Uterus (tissue), 4 donors: ENCODE measurements at places on chromosomes 3 and 15. TPM values are rescaled to one million over a fixed set of nuclear protein-coding genes. Genes with fewer than 3 reads are reported as not detected.

NR2E3 gene
- total RNA-seq, result not detected

ALG1L2 gene
- not detected for total RNA-seq

IL12A gene
- 0.73 TPM for total RNA-seq

PRR20G gene
- not detected for total RNA-seq

TUBGCP5 gene
- total RNA-seq, result 24.6 TPM

DNA sequence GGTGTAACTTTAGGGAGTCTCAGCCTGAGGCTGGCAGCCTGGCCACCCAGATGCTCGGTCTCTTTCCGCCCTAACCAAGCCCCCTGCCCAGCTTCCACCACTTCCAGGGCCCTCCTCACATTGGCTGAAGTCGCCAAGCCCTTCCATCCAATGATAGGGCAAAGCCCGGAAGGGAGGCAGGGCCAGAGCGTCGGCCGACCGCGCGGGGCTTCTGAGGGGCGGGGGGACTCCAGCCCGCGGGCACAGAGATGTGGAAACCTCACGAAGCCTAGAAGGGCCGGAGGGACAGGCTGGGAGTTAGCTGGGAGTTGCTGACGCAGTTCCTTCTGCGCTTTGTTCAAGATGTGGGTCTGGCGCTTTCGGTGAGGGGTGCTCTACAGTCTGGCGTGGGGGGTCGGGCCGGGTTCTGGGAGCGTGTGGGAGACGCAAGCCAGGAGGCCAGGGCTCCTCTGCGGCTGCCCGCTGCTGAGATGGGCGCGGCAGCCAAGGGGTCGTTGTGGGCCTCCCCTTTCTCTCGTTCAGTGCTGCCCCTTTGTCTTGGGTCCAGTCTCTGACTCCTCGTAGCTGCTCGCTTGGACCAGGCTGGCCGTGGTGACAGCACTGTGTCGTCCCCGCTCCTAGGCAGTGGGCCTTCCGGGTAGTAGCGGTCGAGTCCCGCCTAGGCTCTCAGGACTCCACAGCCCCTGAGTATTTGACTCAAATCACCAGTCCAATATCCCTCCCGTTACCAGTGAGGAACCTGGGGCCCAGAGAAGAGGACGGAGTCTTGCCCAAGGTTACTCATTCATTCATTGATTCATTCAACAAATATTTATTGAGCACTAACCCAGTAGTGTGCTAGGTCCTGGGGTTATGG lies at the start of gene ZNF660:
TSS of gene ZNF660 (plus strand) at position 319 of the 856 bp plus-strand sequence. CDS start 9,230 bp downstream, outside the sequence.
- DNase-seq, result peak; percentile 60

- no peak for DNase-seq
Observed at GRCh38 chr3:98223907-98224672, 40.0 kb upstream of the OR5H6 start.

GRCh38 chr3:127233371-127233770 lies 40.4 kb downstream of the PRR23E start:
- no peak for DNase-seq

DNA sequence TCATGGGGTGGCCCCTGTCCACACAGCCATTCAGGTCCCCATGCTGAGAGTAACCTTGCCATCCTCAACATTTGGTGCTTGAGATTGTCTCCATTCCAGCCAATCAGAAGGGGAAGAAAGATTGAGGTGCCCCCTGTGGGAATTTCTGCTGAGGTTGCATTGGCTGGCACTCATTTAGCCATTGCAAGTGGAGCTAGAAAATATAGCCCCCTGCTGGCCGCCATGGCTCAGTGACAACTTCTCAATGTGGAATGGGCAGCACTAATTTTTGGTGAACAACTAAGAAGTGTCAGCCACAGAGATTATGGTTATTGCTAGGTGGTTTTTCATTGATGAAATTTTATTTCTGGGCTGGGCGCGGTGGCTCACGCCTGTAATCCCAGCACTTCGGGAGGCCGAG lies 22.0 kb downstream of the COL6A6 start:
- no peak for DNase-seq

GRCh38 chr3:105427332-105427731 lies 60.6 kb downstream of the ALCAM start:
- no peak for DNase-seq

DNA sequence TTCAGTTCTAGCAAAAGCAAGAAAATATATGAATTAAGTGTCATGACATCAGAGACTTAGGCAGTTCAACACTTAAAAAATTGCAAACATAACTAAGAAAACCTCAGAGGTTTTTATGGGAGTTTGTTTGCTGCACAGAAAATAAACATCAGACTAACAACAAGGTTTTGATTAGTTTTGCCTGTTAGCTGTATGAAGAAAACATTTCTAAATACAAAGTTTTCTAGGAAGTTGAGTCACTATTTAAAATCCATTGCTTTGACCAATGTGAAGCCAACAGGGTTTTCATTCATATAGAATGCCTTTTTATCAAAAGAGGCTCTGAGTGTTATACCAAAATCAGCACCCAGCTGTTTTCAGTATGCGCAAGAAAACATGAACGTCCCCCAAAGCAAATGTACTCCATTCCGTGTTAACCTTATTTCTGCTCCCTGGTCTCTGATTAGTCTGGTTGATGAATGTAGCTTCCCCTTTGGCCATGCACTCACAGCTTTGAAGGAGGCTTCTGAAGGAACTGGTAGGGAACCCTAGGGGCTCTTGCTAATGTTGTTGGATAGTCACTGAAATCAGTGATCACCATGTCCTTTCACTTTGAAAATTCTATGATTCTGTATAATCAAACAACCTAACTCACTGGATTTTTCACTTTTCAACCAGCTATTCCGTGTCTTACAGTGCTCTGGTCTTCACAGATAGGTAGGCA lies 89.6 kb upstream of the TSEN2 start:
- no peak for DNase-seq

GRCh38 chr3:104316118-104316517 lies 1050.6 kb upstream of the ALCAM start:
- DNase-seq, result no peak

- DNase-seq, result no peak
Observed at GRCh38 chr3:29605845-29606244, 325.0 kb downstream of the RBMS3 start.

GRCh38 chr3:180223268-180223667 lies 186.5 kb upstream of the PEX5L start:
- no peak for DNase-seq

GRCh38 chr3:150912501-150912900 lies 7.3 kb upstream of the MINDY4B start:
- no peak for DNase-seq

DNA sequence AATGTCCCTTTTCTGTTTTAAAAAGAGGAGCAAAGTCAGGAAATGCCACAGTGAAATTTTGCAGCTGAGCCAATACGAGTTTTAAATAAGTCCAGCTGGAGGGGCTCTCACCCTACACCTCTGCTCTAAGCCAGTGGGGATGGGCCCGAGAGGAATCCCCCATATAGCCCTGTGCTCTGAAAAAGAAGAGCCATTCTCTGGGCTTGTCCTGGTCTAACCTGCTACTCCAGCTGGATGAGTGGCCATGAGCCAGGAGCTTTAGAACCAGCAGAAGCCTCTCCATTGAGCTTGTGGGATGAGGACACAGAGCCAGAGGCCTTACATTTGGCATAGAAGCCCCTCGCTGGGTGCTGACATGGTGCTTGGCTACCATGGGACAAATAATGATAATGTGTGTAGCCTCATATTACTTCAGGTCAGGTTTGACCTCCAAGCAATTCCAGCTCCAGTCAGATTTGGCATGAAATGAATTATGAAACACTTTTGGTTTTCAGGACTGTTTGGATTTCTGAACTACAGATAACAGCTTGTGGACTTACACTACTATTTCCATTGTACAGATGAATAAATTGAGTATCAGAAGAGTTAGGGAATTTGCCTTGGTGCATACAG lies 172.4 kb downstream of the CHST2 start:
- DNase-seq, result no peak
